ENCODE measurements at places on chromosomes 2 and 18.
A peak's percentile ranks its signal among the peaks of the same experiment; 100 is the strongest.

- no peak for DNase-seq
Measured at GRCh38 chr18:54100920-54101470, 123.5 kb downstream of the MBD2 start.

DNA sequence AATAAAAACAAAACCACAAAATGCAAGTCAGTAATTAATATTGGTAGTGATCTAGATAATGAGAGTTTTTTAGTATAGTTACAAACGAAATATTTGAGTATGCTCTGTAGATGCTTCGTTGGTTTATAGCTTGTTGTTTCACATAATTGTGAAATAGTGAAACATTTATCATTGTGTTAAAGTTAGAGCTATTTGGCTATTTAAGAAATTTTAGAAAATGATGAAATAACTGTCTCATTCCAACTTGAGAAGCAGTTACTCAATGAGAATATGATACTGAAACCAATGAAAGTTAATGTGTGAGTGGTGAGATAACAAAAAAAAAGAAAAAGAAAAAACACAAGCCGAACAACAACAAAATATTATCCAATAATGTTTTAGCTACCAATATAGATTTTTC lies 475.6 kb upstream of the ZEB2 start:
- DNase-seq: no peak

DNA sequence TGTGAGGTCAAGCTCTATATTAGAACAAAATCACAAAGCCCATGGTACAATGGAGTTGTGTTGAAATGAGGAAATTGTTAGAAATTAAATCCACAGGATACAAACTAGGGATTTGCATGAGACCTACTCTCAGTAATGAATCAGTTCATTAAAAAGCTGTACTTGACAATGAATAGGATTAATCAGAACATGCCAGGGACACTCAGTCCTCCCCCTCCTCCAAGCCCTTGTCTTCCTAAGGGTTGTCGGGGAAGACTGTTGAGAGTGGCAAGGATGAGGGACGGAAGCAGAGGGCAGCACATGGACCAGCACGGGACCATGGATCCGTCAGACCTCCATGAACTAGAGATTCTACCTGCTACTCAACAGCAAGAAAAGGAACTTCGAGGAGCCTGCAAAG lies 39.8 kb downstream of the SPRED2 start:
- no peak for DNase-seq

DNA sequence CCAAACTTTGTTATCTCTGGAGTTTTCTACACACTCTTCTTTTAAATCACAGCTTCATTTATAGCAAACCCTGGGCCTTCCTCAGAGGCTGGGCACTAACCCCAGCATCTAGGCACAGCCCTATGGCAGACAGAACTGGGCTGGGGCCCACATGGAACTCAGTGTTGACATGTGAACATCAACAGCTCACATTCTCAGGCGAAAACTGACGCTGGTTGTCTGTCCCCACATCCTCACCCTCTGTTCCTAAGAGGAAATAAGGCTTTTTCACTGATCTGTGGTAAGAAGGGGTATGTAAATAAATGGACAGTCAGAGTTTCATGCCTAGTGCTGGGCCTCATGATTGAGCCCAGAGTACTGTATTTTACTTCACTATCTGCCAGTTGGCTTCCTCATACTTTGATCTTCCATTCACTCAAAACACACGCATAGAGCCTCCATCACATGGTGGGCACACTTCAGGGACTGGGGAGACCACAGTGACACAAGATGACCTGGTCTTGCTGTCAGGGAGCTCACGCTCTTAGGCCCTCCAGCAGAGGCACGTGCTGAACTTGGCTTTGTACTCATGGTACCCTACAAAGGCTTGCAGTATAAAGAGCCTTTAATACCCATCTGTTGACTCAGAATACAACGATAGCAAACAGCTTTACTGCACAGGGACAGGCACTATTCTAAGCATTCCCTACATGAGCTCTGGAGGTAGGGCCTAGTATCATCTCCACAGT lies 43.0 kb downstream of the EFEMP1 start:
- no peak for DNase-seq

- no peak for DNase-seq
Measured at GRCh38 chr18:34085140-34085739, 139.5 kb downstream of the NOL4 start.

GRCh38 chr2:128686497-128686859 lies 367.8 kb upstream of the HS6ST1 start:
- DNase-seq: no peak

DNA sequence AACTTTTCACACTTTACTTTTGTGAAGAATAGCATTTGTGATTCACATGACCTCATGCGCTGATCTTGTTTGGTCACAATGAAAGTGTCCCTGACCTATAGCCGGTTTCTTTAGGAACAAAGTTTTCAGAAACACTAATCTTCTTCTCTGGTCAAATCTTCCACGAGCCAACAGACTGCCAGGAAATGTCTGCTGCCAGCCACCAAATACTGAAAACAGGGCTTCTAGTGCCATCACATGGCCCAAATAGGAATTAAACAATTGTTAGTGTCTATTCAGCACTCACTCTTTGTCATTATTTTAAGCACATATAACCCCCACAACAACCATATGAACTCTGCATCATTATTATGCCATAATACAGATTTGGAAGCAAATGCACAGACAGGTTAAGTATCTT lies 286.5 kb upstream of the SYT4 start:
- peak; percentile 7 for DNase-seq

DNA sequence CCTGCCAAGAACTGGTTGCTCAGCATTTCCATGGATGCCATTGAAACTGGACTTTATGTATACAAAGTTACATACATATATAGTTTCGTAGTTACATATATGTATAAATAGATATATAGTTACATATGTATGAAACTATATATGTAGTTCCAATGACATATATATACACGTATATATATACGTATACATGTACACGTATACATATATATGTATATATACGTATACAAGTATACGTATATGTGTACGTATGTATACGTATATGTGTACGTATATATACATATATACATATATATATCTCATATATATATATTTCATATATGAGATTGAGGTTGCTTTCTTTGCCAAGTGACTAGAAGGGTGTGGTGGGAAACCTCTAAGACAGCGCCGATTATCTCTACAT lies 10.6 kb upstream of the TMEM131 start:
- DNase-seq: no peak
